ENCODE measurements at places on chromosomes 6 and 20.

DNA sequence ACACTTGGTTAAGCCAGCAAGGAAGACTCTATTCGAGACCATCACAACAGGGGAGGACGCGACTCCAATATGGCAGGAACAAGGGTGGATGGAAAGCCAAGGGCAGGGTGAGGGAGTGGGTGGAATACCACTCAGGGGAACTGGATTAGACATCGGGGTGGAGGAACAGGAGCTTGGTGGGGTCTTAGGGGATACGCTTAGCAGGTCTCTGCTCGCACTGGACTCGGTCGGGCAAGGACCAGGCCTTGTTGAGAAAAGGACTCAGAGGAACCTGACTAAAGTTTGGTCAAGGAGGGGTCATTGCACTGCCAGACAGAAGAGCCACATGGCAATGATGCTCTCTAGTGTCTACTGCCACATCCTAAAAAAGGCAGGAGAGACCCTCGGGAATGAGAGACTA lies 10.5 kb downstream of the DUSP22 start:
- DNase-seq, result no peak

DNA sequence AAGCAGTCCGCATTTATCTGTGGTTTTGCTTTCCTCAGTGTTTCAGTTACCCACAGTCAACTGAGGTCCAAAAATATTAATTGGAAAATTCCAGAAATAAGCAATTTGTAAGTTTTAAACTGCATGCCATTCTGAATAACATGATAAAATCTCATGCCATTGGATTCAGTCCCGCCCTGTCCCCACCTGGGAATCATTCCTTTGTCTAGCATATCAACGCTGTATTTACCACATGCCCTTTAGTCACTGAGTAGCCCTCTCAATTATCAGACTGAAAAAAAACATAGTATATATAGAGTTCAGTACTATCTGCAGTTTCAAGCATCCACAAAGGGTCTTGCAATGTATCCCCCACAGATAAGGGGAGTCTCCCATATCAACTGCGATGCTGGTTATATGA lies 17.1 kb downstream of the RANBP9 start:
- DNase-seq, result no peak

GRCh38 chr6:136685540-136686108 lies 106.7 kb downstream of the MAP3K5 start:
- DNase-seq, result no peak

- peak; percentile 37 for DNase-seq
These were observed 216.8 kb upstream of the DTNBP1 start for GRCh38 chr6:15879371-15880261.

DNA sequence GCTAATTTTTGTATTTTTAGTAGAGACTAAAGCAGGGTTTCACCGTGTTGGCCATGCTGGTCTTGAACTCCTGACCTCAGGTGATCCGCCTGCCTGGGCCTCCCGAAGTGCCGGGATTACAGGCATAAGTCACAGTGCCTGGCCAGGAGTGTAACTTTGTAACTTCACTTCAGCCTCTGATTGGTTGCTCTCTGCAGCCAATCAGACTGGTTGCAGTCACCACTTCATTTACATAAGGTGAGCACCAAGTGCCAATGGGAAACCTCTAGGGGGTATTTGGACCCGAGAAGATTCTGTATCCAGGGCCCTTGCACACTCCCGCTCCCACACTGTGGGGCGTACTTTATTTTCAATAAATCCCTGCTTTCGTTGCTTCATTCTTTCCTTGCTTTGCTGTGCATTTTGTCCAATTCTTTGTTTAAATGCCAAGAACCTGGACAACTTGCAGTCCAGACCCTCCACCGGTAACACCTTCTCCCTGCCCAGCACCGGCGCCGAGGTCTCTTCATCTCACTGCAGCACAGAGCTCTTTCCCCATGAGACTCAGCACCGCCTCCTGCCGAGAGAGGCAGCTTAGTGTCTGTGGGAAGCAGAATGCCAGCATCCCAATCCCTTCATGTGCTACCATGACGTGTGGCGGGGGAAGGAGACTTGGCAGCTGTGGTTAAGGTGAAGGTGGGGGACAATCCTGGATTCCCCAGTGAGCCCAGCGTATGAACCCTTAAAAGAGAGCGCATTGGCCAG lies 14.0 kb upstream of the MRGBP start:
- DNase-seq, result no peak

DNA sequence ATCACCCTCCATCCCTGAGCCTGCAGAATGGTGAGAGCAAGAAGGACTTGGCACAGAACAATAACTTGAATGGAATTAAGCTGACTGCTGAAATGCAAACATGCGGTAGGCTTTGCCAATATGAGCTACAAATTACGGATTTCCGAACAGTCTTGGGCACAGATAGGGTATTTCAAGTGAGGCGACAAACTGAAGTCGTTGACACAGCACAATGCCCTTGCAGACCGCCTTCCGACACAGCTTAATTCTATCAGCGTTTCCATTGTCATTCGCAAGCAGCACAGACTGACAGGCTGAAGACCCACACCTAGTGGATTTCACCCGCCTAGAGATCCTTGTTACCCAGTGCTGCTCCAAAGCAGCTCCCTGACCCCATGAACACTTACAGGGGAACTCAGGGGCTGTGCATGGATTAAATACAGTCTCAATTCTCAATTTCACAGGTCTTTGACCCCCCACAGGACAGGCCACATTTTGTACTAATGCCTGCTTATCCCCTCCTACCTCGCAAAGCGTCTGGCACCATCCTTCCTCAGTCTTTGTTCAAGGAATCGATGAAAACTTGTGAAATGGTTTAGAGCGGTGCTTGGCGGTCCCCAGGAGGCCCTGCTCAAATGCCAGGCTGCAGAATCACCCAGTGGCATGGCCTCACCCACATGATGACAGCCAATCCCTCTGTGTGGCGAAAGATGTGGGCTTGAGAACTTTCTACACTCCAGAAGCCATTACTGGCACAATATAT lies 34.6 kb downstream of the RAMACL start:
- DNase-seq, result no peak

GRCh38 chr20:7673841-7674240 lies 266.4 kb downstream of the HAO1 start:
- no peak for DNase-seq

DNA sequence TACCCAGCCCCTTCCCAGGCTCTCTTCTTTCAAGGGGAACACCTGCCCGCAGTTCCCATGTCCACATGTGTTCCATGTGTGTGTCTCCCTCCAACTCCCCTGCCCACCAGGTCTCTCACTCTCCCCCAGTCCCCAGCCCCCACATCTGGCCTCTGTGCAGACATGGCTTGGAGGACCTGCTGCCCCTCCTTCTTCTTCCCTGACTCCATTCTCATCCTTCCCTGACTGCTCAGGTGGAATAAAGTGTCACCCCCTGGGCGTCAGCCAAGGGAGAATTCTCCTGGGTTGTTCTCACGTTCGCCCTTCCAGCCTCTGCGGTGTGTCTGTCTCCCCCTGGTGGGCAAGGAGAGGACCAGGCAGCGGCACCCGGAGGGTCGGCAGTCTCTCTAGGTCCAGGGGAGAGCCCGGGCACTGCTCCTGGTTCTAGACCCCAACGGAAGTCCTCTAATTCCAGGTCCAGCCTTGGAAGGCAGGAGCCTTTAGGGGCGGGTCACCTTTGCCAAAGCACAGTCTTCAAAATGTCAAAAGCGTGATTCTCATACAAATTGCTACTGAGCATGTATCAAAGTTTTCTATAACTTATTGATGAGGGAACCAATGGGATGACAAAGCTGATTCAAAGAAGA lies 50.5 kb downstream of the EBF4 start:
- peak; percentile 66 for DNase-seq
